ENCODE measurements at places on chromosomes 2 and 18.

- DNase-seq = no peak
These were observed 73.7 kb downstream of the DNER start for GRCh38 chr2:229640636-229641035.

DNA sequence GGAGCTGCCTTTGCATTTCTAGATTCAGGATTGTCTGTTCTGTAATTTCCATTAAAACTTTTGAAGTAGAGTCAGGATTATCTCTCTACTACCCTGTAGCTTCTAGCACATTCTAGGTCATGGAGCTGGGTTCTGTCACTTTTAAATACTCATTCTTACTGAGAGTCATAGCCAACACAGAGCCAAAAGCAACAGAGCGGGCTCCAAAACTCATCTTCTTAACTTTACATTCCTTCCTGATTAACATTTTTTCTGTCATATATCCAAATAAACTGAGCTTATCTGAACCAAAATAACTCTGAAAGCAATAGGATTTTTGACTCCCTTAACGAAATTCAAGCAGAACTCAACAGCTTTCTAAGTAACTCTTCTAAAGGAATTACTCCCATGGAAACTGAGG is 12.9 kb downstream of the PREPL start:
- DNase-seq = no peak

- DNase-seq = no peak
These were observed 28.5 kb downstream of the PLEKHM3 start for GRCh38 chr2:207996848-207997247.

GRCh38 chr2:107148055-107148454 is 262.1 kb upstream of the ST6GAL2 start:
- DNase-seq = no peak

GRCh38 chr18:68662754-68663153 is 52.2 kb downstream of the TMX3 start:
- DNase-seq = peak; percentile 32

GRCh38 chr18:23635283-23636070 is 27.2 kb downstream of the ANKRD29 start:
- DNase-seq = no peak

- no peak for DNase-seq
These were observed 333.3 kb upstream of the ACVR2A start for GRCh38 chr2:147511491-147511948.

DNA sequence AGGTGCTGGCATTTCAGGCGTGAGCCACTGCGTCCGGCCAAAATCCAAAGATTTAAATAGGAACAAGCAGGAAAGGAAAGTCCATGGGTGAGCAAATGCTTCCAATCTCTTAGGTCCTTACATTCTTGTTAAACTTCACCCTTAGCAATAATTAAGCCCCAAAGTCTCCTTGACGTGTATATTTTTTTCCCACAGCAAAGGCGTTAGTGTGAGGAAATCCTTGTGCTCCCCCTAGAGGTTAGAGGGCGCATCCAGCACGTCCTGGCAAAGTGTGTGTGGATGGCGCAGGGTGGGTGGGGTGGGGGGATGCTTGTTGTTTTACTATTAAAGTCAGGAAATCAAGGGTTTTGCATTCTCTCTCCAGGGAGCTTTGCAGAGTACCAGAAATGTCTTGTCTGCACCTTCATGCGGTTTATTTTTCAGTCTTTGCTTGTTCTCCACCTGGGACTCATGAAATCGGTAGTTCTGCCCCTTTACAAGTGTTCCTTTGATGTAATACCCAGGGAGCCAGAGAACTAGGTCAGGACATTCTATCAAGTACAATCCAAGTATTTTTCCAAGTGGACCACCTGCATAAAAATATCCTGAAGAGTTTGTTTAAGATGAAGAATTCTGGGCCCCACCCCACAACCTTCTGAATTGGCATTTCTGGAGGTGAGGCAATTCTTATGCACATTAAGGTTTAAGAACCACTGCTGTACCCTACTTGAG is 22.2 kb upstream of the ITSN2 start:
- peak; percentile 66 for DNase-seq

DNA sequence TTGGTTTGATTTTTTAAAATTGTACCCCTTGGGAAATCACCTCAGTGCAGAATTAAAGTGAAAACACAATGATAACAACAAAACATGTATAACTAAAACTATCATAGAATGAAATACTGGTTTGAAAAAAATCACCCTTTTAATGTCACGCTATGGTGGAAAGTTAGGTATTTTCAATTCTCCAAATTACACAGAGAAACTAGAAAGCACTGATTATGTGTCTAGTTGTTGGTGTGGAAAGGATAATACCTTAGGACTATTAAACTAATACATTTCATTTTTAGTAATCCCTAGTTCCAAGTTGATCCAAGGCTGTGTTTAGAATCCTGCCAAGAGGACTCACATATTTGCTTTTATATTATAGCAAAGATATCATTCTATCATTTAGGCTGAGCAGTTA is 71.2 kb downstream of the NUP35 start:
- no peak for DNase-seq

- no peak for DNase-seq
These were observed 130.0 kb downstream of the TAF4B start for GRCh38 chr18:26356045-26356785.

DNA sequence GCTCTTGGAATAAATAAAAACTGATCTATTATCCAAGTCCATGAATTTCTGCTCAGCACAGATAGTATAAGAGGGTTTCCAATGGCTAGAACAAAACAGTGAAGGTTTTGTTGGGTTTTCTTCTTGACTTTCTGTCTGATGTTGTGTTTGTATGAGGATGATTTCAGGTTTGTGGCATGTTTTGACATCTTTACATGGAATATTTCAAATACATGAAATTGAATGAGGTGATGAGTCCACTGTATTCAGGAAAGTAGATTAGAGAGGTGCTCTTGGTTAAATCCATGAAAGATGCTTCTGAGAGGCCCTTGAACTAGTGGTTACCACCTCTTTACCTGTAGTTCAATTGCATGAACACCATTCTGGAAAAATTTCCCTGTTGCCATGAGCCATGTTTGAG is 84.3 kb downstream of the RAPGEF4 start:
- no peak for DNase-seq

- peak; percentile 68 for DNase-seq
These were observed 37.2 kb upstream of the CFAP36 start for GRCh38 chr2:55482186-55482884.

DNA sequence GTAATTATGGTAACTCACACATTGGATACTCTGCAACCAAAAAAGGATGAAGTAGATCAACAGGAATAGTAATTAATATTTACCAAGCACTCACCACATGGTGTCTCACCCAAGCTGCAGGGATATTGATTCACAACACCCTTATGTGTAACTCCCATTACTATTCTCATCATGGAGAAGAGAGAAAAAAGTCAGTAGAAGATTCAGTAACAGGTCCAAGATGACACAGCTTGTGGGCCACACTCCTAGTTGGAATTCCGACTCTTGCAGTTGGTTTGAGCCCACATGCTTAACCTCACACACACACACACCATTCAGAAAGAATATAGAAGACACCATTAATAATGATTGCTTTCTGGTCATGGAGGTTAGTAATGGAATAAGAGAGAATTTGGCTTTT is 1.7 kb upstream of the MLPH start:
- peak; percentile 31 for DNase-seq

DNA sequence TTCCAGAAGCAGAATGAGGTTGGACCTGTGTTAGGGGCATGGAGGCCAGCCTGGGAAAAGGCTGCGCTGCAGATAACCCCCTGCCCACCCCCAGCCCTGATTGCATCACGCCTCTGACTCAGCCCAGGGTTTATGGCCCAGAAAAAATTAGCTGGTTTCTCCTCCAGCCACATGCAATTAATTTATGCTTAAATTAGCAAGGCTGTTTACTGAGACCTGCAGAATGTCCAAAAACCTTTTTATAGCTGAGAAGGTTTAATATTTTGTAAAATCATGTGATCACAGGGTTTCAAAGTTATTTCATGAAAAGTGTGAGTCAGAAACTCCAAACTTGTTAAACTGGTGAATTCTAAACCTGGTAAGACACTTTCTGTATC is 123.1 kb upstream of the HDAC4 start:
- DNase-seq = no peak

- no peak for DNase-seq
These were observed 2797.2 kb upstream of the TEKT4 start for GRCh38 chr2:92073815-92074548.

- no peak for DNase-seq
These were observed 165.2 kb downstream of the SLC8A1 start for GRCh38 chr2:40286721-40287120.

GRCh38 chr2:223054193-223054781 is 2.3 kb downstream of the KCNE4 start:
- DNase-seq = peak; percentile 87

DNA sequence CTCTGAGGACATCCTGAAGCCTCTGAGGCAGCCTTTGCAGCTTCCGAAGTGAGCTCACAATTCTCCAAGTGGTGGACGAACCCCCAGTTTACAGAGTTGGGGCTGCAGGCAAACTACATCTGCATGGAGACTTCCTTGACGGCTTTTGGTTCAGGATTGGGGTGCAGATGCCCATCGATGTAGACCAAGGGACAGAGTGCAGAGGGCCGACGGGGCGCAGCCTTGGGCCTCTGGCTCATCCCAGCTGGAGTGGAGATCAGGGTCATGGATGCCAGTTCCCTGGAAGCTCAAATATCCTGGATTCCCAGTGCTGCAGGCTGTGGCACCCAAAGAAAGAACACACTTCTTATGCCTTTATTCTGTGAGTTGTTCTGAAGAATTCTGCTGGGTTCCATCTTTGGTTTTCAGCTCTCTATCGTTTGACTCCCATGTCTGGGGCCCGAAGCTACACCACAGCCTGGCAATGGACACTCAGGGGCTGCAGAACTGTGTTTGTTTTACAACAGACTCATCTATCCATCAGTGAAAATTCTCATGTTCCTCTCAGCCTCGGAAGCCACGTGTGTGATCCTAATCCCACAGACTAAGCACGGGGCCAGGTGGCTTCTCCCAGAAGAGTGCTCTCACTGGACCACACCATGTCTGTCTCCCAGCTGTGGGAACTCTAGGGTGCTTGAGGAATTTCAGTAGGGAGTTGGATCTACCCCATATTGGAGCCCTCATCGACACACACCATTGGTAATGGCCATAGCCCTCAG is 414.1 kb upstream of the MYT1L start:
- DNase-seq = no peak

DNA sequence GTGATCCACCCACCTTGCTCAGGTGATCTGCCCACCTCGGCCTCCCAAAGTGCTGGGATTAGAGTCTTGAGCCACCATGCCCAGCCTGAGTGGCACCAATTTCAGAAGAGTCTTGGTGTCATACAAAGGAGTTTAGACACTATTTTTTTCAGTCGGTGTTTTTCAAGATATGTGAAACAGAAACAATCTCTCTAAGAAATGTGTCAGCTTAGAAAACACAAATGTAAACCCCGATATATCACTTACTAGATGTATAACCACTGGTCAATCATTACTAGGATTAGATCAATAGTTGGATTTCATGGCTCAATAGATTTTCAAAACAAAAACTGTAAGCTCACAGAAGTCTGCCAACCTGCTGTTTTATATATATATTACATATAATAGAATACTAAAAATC is 67.2 kb upstream of the FRZB start:
- no peak for DNase-seq

DNA sequence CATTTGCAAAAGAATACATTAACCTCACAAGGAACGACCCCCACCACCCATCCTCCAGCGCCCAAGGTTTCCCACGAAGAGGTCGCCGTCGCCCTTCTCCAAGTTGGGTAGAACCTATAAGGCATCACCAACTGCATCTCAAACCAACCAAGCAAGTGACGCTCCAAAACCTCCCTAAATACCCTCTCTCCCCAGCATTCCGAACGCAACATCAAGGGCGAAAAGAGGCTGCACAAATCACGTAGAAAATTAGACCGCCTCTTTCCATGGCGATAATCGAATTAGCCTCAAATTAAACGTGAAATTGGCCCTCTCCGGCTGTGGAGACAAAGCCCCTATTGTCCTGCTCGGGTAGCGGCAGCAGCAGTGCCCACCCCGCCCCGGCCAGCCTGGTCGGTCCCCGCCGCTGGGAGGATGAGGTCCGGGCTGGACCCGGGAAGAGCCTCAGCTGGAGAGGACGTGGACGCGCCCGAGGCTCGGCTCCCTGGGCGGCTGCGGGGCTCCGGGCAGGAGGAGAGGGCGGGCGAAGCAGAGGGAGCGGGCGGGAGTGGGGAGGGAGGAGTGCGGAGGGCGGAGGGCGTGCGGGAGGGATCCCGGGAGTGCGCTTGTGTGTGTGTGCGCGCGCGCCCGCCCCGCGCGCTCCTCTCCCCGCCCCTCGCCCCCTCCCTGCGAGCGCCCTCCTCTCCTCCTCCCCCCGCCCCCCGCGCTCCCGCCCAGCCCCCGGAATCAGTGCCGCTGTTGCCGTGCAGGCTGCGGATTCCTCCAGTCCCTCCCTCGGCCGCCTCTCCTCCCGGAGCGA is at the start of gene SPTBN1:
Gene SPTBN1 (plus strand): TSS at position 765 of the 799 bp plus-strand sequence. CDS start 70,092 bp downstream, outside the sequence.
- peak; percentile 93 for DNase-seq

DNA sequence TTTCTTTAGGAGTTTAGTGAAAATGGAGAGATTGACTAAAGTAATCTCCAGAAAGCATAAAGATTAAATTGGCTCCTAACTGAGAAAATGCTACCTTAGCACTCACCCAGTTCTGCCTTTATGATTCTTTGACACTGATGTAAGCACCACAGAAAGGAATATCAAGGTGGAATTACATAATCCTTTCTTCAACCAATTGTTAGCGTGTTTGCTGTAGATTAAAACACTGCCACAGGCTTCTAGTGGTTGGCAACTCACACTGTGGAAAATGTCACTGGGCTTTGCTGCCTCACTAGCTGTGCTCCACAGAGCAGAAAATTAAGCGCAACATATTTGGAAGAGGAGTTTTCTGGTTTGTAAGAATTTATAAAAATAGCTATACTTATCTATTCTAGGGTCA is 104.1 kb downstream of the DLGAP1 start:
- DNase-seq = no peak

Measured in mesenchymal stem cell (in vitro differentiated cells and primary cell).